ENCODE measurements at places on chromosomes 4 and X.

DNA sequence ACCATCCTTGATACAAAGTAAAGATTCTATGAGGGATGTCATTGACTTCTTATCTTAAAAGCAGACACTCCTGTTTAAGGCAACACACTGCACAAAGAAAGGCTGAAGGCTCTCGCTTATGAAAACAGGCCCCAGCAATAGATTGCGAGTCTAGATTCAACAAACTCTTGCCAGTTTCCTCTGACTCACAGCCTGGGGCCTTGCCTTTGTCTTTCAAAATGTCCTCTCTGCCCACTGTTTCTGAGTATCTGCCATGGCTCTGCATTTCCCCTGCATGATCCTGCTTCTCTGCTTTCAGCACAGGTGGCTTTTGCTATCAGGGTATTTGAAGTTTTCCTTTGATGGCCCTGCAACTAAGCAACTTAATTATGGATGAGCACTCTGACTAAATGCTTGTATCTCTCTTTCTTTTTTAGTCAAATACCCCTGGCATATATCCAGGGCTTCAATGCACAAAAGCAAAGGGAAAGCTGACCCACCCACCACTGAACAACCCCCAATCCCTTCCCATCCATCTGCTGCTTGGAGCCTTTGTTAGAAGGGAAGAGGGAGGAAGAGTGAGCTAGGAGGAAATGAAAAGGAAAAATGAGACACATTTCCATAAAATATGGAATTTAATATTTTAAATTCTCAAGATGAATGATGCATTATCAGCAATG lies 32.2 kb downstream of the NDP start:
- DNase-seq, result no peak

DNA sequence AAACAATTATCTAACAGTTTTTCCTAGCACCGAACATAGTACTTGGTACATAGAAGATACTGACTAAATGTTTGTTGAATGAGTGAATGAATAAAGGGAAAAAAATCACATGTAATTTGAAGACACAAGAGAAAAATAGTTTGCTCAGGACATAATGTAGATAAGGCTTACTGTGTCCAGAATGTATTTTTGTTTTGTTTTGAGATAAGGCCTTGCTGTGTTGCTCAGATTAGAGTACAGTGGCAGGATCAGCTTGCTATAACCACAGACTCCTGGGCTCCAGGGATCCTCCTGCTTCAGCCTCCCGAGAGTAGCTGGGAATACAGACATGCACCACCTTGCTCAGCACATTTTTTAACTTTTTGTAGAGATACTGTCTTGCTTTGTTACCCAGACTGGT lies 6.5 kb downstream of the FAM199X start:
- no peak for DNase-seq

DNA sequence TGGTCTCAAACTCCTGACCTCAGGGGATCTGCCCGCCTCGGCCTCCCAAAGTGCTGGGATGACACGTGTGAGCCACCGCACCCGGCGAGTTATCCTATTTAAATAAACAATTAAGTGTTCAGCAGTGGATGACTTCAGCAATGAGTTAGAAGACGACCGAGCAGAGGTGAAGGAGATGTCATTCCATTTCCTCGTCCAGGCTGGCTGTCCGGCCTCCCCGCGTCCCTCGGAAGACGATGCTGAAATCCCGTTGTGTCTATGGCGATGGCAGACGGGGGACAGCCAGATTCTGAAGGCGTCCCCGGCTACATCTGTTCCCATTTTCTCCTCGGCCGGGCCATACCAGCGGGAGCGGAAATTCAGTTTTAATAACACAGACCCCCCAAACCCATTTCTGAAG lies 209.8 kb downstream of the CRLF2 start:
- DNase-seq, result no peak

GRCh38 chrX:148885203-148885602 lies 384.8 kb downstream of the AFF2 start:
- no peak for DNase-seq

- DNase-seq, result no peak
Measured at GRCh38 chr4:48554606-48555005, 64.6 kb downstream of the ZAR1 start.

DNA sequence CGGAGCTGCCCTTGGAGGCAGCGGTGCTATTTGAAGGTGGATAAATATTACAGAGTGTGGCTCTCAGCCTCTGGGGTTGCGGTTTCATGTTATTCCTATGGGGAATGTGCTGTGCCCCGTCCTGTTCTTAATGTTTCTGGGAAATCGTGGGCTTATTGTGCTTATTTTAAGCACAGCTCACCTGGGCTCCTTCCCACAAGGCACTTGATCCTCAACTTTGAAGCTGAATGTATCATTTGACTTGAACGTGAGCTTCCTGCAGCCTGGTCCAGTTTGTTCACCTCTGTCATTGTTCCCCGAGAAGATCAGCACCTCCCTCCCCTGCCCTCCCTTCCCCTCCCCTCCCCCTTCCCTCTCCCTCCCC lies 3.9 kb downstream of the SORCS2 start:
- DNase-seq, result no peak

- DNase-seq, result no peak
Measured at GRCh38 chr4:11647433-11647832, 218.7 kb upstream of the HS3ST1 start.

DNA sequence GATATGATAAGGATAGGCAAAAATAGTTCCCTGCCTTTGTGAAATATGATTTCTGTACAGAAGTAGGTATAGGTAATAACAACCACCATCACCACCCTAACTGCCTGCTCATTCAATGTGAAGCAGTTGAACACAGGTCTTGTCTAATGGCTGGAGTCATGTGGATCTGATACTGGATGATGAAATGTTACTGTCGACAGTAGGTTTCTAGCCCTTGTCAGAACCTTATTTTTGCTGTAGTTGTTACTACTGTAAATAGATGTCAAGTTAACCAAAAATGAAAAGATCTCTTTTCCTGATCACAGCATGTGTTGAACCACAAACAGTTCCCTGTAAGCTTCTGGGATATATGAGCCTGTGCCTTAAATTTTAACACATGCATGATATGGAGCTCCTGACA lies 142.9 kb downstream of the FRAS1 start:
- DNase-seq, result no peak

DNA sequence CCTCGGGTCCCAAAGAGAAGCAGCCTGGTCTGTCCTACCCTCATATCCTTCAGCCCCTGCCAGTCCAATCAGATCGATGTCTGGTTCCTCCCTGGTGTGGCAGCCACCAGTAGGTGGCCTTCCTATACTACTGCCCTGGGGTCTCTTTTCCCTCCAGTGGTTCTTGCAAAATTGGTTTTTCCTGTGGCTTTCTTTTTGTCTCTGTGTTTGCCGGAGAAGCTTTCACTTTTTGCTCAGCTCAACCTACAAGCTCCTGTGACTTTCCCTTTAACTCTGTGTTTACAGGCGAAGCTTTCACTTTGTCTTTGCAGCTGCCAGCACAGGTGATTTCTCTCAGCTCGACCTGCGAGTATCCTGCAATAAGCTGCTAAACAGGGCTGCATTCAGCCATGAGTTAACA lies 46.8 kb downstream of the UGT2A3 start:
- DNase-seq, result peak; percentile 7
